ENCODE measurements at places on chromosomes 2 and 18.

- no peak for DNase-seq
Observed at GRCh38 chr2:79862756-79863155, 349.9 kb downstream of the CTNNA2 start.

GRCh38 chr18:22933966-22934423 is 867 bp downstream of the RBBP8 start:
- no peak for DNase-seq

DNA sequence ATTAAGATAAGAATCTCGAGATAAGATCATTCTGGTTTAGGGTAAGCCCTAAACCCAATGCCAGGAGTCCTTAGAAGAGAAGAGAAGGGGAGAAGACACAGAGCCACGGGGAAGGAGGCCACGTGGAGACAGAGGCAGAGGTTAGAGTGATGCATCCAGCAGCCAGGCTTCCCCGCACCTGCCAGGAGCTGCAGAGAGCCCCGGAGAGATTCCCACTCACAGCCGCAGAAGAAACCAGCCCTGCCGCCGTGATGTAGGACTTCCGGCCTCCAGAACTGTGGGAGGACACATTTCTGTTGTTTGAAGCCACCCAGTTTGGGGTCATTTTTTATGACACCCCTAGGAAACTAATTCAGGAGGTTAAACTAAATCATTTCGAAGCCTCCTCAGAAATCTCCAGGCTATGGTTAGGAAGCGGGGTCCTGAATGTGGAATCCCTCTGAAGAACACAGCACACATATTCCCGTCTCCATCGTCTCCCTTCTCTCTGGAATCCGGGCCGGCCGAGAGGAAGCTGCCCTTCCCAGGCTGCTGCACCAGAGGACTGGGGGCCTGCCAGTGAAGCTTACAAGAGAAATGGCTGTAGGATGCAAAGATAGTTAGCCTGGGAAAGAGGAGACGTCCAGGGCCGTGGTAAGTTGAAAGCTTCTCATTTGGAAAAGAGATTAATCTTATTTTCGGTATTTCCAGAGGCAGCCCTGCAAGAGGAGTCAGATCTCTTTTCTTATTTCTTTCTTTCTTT is 156.6 kb downstream of the TWIST2 start:
- DNase-seq, result no peak

- no peak for DNase-seq
Observed at GRCh38 chr2:133835821-133836619, 267.8 kb upstream of the NCKAP5 start.

DNA sequence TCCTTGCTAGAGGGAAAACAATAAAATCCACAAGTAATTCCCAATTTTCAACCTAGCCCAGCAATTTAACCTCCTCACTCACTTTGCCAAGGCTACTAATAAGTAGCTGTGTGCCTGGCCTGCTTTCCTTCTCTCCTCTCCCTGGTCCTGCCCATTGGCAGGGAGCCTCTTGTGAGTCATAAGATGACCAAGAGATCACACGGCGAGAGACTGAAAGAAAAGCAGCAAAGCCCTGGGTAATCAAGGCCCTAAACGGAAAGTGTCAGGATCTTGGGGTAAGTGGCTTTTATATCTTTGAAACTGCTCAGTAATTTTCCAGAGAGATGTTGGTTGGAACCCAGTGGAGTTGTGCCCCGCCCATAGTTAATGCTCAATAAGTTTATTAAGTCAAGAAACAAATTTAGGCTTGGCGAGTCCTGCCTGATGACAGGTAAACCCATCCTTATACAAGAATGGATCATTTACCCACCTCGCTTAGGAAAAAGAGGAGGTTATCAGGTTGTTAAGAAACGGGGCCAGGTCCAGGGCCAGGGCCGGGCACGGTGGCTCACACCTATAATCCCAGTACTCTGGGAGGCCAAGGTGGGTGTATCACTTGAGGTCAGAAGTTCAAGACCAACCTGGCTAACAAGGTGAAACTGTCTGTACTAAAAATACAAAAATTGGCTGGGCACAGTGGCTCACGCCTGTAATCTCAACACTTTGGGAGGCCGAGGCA is 10.0 kb upstream of the ADAM17 start:
- no peak for DNase-seq

GRCh38 chr18:8254654-8255053 is 354.6 kb upstream of the RAB12 start:
- no peak for DNase-seq

DNA sequence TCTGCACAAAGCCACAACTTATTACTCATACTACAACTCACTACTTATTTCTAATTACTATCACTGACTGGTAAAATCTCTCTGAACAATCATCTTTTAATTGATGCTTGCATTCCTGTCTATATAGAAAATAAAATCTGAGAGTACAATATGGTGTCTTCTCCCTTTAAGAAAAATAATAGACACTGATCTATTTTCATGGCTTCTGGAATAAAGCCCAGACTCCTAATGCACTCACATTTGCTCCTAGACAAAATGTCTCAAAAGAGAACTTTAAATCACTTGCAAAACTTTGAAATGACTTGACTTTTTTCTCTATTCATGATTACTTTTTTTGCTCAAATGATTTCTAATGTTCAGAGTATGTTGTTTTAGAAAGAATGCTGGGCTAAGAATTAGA is 28.7 kb downstream of the ESCO1 start:
- DNase-seq, result no peak

- DNase-seq, result no peak
Observed at GRCh38 chr2:143623909-143624260, 494.7 kb downstream of the ARHGAP15 start.

GRCh38 chr2:17625446-17625845 is 85.0 kb downstream of the VSNL1 start:
- DNase-seq, result no peak

DNA sequence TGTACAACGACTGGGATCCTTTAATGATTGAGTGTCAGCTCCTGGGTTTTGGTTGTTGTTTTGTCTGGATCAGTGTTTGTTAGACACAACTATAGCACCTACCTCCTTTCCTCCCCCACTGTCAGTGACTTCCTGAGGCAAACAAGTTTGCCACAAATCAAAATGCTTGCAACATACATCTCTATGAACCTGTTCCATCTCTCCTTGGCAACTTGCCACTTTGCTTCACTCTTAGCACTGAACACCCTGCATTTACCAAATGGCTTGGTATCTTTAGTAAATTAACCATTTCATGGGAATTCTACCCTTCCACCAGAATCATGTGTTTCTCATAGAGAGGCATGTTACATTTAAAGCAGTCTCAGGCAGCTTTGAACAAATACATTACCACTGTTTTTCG is 301.1 kb upstream of the TANK start:
- DNase-seq, result no peak

DNA sequence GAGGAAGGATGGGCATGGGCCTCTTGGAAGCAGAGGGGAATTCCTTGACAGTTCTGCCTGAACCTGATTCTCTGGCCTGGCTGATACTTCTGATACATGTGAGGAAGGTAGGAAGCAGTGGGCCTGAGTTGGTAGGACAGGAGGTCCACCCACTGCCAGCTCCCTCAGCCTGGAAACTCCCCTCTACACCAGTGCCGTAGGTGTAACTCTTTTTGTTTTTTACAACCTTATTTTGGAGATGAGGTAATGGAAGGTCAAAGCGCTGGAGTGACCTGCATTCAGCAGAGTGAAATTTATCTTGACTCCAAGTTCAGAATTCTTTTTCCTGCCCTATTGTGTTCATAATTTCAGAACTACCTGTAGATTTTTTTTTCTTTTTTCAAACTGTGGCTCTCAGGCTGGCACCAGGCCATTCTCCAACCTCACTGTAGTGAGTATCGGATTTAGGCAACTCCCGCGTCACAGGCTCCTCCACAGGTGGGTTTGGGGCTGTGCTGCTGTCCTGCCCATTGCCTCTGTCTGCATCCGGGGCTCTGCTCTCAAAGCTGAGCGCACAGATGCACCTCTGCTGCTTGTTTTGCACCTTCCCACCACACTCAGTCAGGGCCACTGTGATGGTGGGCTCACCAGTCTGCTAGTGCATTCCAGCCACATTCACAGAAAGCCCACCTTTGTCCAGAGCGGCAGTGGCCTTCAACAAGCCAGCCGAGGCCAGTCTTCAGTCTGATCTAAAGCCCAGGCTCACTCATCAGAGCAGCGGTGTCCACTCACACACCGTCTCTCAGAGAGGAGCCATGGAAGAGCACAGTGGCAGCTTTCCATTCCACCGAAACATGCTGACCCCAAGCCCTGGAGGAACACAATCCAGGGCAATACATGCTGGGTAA is 87.2 kb downstream of the UXS1 start:
- no peak for DNase-seq

GRCh38 chr2:102438111-102438510 is 15.2 kb downstream of the IL18RAP start:
- DNase-seq, result no peak

- no peak for DNase-seq
Observed at GRCh38 chr2:240998995-240999791, 775 bp downstream of the SNED1 start.

DNA sequence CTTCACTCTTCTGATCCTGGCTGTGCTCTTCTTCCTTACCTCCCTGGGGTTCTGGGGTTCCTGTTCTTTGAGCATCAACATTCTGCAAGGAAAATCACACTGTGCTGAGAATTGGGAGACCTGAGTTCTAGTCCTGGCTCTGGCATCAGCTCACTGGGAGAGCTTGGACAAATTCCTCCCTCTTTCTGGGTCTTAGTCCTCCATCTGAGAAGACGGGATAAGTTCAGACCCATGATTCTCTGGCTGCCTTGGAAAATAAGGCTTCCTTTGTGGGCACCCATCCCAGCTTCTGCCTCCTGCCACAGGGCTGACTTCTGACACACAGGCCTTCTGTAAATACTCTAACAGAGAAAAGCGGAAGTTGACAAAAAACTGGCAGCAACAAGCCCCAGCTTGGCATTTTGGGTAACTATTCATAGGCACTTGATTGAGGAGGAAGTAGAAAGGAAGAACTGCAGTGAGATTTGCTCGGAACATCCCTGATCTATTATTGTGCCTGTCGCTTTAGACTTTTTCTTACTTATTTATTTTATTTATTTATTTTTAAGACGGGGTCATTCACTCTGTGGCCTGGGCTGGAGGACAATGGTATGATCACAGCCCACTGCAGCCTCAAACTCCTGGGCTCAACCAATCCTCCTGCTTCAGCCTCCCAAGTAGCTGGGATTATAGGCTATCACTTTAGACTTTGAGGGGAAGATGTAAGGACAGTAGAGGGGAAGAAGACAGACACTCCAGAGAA is 7.9 kb downstream of the PCBP1 start:
- no peak for DNase-seq

DNA sequence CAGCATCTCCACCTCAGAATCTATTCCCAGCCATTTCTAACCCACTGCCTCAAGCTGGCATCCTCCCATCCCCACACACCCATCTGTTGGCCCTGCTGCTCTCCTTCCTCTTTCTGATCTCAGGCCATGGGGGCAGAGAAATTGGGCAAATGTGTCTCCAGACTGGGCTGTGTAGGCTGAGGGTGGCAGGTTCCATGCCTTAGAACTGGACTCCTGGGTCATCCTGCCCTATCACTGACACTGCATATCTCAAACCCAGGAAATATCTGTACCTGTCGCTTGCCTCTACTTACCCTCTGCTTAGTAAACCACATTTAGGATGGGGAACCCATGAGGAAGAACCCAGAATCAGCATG is 1.8 kb downstream of the WNT10A start:
- no peak for DNase-seq

DNA sequence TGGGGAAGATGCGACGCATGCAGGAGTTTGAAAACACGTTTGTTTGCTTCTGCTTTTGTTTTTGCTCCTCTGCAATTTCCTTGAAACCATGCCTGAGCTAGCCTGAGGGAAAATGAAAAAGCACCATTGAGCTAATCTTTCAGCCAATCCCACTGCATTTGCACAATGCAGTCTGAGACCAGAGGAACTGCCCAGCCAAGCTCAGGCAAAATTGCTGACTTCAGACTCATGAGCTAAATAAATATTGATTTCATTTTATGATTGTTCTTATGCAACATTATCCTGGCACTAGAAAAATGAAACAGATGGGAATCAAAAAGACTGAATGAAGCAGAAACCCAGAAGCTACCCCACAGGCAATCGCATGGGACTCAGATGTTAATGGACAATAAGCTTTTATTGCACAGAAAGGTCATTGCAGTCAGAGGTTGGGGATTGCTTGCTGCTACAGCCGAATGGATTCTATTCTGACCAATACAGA is 37.0 kb downstream of the TPRKB start:
- no peak for DNase-seq
